Iris pigment epithelial cell (primary cell): ENCODE measurements at places on chromosomes 2 and 18.

DNA sequence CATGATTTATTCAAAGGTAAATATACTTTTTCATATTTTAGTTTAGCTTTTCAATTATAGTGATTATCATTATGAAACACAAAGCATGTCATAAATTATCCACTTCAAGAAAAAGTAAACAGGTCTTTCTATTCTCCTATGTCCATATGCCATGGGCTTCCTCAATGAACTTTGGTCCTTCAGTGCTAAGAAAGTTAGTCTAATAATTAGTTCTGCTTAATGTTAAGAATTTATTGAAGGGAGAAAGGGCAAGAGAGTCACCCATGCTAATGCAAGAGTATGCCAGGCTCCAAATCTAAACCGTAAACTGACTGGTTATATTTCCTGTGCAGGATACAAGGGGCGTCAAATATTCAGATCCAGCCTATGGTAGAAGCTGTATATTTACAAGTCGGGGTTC lies 96.2 kb downstream of the GORASP2 start:
- DNase-seq, result no peak

DNA sequence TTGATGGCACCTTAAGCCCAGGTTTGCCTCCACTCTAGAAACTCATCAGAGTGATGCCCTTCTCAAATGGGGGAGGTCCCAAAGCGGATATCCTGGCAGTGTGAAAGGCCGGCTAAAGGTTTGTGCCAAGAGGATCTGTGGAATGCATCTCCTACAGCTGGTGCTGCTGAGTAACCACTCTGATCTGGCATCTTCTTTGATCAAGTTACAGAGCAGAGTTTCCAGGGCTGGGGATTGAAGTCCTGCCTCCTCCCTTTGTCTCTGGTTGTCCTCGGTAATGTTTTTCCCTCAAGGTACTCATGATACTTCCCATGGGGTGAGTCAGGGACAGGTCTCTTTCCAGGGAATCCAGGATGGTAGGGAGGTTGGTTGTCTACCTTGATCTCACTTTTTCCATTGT lies 24.6 kb downstream of the PRKRA start:
- peak; percentile 50 for DNase-seq

DNA sequence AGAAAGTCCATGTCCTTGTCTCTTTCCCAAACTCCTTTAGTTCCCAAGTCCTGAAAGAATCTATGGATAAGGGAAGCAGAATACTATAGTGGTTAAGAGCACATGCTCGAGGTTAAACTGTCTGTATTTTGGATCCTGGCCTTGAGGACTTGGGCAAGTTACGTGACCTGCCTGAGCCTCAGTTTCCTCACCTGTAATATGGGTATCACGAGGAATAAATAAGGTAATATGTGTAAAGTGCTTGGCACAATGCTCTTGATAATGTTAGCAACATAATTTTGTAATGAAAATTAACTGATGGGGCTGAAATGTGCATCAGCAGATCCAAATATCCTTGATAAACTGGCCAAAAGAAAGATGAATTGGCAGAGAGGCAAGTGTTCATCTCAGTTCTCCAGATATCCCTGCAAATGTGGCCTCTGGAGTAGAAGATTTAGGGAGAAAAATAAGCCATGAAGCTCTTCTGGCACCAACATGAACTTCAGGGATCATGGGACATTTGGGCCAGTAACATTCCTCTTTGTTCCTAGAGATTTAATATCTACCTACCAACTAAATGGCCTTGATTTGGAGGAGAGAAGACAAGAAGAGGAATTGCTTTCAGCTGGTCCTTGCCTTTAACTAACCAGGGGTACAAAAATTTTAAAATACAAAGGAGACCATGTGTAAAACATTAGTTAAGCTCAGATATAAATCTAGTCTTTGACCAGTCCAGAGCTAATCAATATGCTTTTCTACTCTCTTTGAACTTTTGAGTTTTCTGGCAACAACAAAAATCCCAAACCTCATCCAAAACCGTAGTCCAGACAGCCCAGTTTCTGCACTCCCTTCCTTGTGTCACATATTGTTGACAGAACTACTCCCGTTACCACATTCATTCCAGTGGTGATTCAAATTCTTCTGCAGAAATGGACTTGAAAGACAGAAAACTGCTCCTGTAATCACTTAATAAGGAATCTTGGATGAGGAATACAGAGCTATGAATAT lies 52.7 kb upstream of the EML4 start:
- DNase-seq, result peak; percentile 68

DNA sequence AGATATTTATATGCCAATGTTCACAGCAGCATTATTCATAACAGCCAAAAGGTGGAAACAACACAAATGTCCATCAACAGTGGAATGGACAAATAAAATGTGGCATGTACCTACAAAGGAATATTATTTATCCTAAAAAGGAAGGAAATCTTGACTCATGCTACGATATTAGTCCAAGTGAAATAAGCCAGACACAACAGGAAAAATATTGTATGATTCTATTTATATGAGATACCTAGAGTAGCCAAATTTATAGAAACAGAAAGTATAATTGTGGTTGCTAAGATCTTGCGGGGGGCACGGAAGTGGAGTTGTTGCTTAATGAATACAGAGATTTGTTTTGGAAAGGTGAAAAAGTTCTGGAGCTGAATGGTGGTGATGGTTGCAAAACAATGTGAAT lies 33.0 kb upstream of the CCDC150 start:
- peak; percentile 29 for DNase-seq

DNA sequence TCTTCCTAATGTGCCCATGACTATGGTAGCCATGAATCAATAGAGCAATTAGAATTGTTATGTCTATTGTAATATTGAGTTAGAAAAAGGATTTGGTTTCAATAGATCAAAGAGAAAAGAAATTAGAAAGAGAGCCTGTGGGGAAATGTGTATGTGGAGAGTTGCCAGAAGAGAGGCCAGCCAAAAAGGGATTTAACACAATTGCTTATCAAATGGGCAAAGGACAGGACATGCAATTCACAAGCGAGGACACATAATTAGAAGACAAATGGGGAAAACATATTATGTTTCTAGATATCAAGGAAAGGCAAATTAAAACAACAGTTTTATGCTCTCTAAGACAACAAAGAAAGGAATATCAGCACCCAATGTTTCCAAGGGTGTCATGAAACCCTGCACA lies 403.2 kb upstream of the KLHL29 start:
- no peak for DNase-seq

DNA sequence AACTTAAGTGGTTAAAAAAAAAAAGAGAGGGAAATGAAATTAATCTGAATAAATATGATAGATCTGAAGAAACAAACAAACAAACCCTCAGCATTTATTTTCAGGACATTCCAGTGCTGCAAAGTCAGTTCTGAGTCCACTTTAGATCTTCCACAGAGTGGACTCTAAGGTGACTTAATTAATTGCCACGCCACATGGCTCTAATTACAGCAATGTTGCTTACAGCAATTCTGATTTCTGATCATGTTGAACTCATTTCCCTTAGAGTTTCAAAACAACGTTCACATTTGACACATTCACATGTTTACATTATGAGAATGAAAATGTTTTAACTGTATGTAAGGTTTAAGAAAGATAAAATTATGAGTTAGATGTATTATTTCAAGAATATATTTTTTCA lies 38.6 kb upstream of the RASGRP3 start:
- DNase-seq, result no peak

DNA sequence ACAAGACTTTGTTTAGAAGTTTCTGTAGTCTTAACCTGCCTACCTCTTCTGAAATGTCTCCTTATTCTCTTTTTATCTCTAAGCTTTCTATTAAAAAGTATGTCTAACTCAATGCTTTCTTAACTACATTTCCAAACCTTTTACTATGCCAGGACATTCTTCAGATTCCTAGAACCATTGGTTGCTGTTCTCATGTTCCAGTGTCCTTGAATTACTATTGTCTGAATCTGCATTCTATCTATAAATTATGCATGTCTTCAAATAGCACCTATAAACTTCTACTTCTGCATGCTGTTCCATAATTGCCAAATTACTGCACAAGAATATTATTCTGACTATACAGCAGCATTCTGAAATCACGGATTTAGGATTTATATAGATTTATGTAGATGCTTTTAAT lies 166.0 kb upstream of the VWC2L start:
- DNase-seq, result peak; percentile 40

DNA sequence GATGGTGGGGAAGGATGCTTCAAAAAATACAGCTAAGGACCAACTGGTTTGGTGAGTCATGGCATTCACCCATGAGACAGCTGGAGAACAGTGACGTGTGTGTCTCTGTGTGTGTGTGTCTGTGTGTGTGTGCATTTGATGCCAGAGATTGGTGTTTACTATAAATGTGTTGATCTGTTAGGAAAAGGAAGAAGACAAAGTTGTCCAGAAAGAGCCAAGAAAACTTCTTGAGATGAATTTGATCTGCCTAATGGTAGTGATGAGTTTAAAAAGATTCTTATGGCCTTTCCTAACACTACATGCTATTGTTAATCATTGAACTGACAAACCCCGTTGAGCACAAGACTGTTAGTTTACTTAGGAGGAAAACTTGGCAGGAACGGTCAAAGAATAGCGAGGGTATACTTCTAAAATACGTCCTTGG lies 36.4 kb upstream of the IL1R1 start:
- peak; percentile 91 for DNase-seq

DNA sequence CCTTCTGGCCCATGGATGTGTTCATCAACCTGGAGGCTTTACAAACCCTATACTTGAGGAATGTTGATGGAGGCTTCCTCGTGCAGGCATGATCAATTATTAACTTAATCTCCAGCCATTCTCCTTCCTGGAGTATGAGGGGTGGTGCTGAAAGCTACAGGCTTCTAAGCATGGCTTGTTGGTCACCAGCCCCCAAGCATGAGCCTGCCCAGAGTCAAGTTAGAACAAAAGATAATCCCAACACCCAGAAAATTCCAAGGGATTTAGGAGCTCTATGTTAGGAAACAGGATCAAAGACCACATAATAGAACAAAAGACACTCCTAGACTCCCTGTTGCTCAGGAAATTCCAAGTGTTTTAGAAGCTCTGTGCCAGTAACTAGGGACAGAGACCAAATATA lies 63.1 kb downstream of the FAM171B start:
- DNase-seq, result no peak

GRCh38 chr2:46988733-46989481 lies 73.3 kb upstream of the MCFD2 start:
- DNase-seq, result no peak

DNA sequence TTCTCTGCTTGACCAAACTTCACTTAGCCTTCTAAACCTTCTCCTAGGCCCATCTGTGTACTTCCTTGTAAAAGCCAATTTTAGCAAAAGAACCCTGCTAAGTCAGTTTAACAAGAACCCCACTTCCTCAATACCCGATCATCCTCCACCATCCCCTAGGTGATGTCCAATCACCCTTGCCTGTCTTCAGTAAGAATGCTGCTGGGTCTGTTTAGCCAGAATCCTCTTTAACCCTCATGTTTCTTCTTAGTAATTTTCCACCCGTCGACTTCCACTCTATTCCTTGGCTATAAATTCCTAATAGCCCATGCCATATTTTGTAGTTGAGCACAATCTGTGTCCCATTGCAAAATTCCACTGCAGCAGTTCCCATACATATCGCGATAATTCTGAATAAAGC lies 780.0 kb upstream of the RAB6C start:
- DNase-seq, result no peak

DNA sequence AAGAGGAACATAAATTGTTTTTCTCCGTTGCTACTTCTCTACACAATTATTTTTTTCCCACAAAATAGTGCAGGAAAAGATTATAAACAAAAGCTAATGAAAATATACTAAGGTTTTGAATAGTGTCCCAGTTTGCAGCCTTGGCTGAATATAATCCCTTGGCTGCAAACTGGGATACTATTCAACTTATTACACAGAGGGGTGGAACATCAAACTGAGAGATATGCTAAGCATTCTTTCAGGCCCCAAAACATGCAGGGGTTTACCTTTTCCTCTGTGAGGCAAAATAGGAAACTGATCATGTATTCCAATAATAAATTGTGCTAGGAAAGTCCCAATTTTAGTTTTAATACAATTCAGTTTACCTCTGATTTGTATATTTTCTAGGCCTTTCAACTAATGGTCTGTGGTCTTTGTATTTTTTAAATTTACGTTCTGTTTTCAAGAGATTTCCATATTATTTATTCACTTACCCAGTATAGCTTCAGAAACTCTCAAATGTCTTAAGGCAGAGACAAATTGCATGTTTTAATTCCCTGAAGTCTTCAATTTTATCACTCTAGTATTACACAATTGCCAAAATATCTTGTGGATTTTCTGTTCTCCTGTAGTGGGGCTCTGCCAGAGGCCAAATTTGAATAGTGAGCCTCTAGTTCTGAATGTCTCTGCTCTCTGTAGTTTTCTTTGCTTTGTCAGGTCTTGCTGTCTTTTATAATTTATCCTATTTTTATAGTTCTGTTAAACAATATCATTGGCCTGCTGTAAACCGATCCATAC lies 63.9 kb downstream of the PPP1R1C start:
- no peak for DNase-seq

- DNase-seq, result peak; percentile 50
These were observed 29.9 kb upstream of the MGAT5 start for GRCh38 chr2:134224005-134224404.

DNA sequence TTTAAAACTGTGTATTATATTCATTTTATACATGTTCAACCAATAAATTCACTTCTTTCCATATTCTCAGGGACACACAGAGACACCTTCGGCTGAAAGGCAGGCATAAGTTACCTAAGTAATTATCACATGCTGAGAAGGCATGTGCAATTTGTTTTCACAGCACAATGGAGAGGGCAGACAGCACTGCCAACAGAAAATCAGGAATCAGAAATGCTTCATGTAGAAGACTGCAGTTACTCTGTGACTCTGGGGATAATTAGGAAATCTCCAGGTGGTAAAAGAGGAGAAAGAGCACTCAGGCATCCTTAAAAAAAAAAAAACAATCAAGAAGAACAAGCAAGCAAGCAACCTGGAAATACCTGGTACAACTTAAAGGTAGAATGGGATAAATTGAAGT lies 49.3 kb downstream of the DSEL start:
- DNase-seq, result no peak

- DNase-seq, result no peak
These were observed 511.4 kb downstream of the ADCYAP1 start for GRCh38 chr18:1416074-1416473.

DNA sequence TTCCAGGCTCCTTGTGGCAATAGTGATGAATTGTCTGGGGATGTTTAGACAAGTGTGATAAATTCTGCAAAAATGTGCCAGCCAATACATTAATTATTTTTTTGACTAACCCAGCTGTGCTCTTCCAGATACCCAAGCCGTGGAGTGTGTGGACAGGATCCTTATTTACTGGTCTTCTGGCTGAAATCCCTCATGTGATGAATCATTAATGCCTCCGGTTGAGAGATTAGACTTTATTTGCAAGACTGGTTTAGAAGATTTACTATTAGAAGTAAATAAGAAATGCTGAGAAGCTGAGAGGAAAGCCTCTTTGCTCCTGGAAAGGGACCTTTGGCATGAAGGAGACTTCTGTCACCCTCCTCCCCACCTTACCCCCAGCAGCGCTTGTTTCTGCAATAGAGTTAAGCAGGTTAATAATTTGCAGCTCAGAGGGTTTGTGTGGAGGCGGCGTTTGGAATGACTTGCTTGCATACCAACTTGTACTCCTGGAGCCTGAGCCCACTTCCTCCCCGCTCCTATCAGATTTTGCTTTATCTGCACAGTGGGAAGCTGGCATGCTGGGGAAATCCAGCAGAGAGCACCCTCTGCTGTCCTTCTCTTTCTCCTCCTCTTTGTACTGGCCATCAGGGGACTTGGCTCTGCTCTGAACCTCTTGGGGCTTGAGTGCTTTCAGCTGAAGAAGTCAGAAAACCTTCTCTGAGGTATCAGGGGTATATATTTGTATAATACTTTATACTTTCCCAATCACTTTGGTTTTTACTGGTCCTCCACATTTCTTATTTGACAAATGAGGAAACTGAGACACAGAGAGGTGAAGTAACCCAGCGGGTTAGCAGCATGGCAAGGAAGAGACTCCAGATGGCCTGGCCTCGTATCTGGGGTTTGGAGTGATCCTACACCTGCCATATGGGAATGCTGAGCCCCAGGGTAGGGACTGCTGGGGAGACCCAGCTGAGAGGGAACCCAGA lies 16.3 kb downstream of the SLC3A1 start:
- DNase-seq, result peak; percentile 79
